AG09309 (cell line): ENCODE measurements at places on chromosomes 2 and 18.

GRCh38 chr2:70321370-70321769 is 19.5 kb upstream of the FAM136A start:
- DNase-seq, result no peak

DNA sequence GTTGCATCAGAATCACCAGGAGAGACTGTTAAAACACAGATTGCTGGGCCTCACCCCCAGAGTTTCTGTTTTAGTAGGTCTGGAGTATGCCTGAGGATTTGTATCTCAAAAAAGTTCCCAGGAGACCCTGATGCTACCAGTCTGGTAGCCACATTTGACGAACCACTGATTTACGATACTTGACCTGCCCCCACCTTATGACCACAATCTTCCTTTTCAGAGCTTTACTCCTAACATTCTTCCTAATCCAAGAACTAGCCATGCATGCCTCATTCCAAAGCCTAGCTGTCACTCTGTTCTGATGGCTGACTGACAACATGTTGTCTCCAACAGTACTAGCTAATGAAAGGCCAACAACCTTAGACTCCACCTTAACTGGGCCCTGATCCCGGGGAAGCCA is 191.4 kb downstream of the MBD2 start:
- DNase-seq, result no peak

DNA sequence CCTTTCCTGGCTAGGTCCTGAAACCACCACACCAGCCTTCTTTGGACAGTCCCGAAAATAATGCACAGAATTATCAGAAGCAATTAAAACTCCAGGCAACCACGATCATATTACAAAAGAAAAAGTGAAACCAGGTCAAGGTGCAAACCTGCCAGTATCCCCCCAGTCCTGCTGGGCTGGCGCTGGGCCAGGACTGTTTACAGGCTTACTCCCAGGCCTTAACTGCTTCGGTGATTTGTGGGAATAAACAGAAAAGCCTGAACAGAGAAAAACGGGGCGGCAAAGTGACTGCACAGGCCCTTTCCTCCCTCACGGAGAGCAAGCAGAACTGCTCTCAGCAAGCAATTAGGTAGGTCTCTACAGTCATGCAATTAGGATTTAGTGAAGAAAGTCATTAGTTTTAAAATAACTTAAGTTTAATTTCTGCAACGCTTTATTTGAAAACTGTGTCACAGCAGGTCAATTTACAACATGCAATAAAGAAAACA is 1.3 kb downstream of the HDAC4 start:
- DNase-seq, result no peak

- no peak for DNase-seq
Observed at GRCh38 chr2:12552092-12552491, 164.6 kb upstream of the TRIB2 start.

DNA sequence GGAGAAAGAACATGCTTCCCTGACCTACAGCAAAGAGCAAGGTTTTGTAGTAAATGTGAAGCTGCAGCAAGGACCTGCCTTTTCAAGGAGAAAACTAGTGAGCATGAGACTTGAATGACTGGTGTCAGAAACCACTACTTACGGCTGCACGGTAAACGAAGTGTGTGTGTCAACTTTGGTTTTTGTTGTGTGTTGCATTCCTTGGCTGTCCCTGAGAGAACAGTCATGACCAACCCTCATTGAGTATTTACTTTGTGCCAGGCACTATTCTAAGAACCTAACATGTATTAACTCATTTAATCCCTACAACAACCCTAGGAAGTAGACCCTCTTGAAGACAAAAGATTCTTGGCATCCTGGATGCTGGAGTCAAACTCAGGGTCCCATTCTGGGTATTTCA is 22.8 kb downstream of the ACMSD start:
- DNase-seq, result no peak

DNA sequence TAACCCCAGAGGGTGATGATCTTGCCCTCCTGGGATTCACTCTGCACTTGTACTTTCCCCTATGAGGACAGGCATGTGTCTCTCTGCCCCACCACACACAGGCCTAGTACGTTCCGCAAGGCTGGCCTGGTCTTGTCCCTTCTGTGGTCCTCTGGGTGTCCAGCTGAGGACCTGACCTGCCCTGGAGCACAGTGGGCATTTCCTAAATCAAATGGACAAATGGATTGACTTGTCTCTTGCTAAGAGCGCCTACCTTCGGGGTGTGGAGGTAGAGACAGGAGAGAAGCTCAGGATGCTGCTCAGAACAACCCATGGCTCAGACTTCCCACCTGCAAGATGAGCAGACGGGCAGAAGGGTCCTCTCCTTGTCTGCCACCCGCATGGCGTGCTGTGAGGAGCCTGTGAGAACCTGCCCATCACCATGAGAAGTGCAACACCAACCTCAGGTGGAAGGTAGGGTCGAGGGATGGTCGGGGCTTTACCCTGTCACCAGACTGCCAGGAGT is 133.6 kb downstream of the MYCN start:
- no peak for DNase-seq

- no peak for DNase-seq
Observed at GRCh38 chr2:160472839-160473251, 20.8 kb downstream of the RBMS1 start.
